CD4-positive, alpha-beta T cell treated with Interleukin-1 beta for 1 hour (primary cell): ENCODE measurements at places on chromosomes 1 and 21.

DNA sequence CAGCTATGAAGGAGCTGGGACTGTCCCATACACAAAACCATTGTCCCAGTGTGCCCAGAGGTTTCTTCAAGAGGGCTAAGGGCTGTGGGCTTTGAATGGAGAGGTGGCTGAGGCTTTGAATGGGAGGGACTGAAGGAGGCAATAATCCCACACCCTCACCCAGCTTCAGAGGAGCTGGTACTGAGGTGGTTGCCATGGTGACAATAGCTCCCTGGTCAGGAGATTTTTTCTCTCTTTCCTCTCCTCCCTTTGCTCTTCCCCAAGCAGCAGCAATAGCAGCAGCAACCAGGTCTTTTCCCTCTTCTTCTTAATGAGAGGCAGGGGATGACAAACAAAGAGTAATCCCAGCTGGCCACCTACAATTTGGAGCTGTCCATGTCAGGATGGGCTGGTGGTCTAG lies 1.6 kb downstream of the HPCAL4 start:
- no peak for DNase-seq

- DNase-seq, result no peak
Measured at GRCh38 chr1:119253366-119253765, 112.9 kb upstream of the WARS2 start.

DNA sequence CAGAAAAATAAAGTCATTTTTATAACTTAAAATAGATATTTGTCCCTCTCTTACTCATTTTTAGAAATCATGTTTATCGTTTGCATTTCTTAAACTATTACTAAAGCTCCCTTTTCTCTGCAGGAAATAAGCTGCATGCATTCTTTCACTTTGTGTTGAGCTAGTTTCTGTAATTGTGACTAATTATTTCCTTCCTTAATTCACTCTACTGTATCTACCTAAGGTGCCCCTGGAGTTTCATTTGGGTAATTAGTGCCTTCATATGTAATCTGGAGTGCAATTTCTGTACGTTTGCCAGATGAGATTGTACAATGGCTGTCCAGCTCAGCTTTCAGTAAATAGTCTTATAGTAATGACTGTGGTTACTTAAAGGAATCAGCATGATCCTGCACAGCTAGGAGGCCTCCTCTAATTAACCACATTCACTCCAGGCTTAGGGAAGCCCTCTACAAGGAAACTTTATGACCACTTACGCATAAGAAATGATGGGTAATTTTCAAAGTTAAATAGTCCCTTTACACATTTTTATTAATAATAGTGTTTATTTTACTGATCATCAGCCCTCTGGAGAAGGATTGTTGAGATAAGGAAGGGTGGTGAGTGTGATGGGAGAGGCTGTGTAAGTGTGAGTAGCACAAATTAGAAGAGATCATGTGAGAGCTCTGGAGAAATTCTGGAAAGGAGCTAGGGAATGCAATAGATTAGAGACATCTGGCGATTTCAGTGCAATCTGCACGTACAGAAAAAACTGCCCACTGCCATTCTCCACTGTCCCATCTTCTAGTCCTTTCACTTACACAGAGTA lies 86.8 kb downstream of the LRRC8C start:
- no peak for DNase-seq

- no peak for DNase-seq
Measured at GRCh38 chr1:100364697-100365096, 12.4 kb downstream of the CDC14A start.

DNA sequence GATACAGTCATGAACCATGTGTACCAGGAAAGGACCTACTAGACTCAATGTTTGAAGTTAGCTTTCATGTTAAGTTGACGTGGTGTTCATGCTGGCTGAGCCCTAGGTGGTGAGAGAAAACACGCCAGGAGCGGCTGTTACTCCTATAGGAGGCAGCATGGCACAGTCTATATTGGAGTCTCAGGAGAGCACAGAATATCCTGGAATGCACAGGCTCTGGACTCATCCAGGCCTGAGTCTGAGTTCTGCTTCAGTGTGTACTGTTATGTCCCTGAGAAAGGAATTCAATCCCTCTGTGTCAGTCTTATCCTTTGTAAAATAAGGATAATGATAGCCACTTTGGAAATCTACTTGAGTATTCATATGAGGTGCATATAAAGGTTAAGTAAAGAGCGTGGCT lies 41.2 kb downstream of the DPT start:
- no peak for DNase-seq

GRCh38 chr1:19664453-19665185 lies at the start of gene HTR6:
Gene HTR6 (plus strand): TSS chr1:19664875. CDS start chr1:19665754, 879 bp downstream.
- peak; percentile 21 for DNase-seq
